ENCODE measurements at places on chromosomes 11 and 22.

GRCh38 chr11:11297578-11297977 lies 55.5 kb downstream of the CSNK2A3 start:
- DNase-seq, result no peak

GRCh38 chr11:7165911-7166310 lies 77.1 kb downstream of the RBMXL2 start:
- DNase-seq, result no peak

DNA sequence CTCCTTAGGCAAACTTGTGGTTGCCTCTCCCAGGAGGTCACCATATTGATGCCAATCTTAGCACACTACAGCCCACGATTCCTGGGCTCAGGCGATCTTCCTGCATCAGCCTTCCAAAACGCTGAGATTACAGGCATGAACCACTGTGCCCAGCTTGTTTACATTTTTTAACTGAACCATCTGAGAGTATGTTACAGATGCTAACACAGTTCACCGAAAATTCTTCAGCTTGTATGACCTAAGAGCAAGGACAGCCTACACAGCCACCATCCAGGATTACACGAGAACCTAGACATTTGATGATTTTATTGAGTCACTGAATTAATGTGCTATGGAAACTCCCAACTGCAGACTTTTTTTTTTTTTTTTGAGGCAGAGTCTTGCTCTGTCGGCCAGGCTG lies 5.8 kb upstream of the LGALS1 start:
- no peak for DNase-seq

- no peak for DNase-seq
Measured at GRCh38 chr11:123519055-123519796, 89.2 kb downstream of the GRAMD1B start.

- DNase-seq, result peak; percentile 38
Measured at GRCh38 chr11:102177974-102178631, 67.9 kb downstream of the YAP1 start.

- no peak for DNase-seq
Measured at GRCh38 chr11:2922655-2923054, 6.6 kb downstream of the PHLDA2 start.

DNA sequence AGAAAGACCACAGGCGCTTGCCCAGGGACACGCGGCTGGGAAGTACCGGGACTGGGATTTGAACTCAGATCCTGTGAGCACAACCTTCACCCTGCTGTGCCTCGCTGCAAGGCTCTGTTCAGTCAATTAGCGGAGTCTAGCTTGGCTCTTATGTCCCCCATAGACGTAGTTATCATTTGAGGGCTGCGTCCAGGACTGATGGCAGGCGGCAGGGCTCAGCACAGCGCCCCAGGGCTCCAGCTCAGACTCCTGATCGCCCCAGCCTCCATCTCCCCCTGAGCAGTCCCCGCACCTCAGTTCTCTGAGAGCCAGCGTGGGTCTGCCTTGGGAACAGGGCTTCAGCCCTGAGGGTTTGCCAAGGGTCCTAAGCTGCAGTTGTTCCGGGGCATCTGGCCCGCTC lies 19.8 kb downstream of the MRGPRG start:
- DNase-seq, result no peak

DNA sequence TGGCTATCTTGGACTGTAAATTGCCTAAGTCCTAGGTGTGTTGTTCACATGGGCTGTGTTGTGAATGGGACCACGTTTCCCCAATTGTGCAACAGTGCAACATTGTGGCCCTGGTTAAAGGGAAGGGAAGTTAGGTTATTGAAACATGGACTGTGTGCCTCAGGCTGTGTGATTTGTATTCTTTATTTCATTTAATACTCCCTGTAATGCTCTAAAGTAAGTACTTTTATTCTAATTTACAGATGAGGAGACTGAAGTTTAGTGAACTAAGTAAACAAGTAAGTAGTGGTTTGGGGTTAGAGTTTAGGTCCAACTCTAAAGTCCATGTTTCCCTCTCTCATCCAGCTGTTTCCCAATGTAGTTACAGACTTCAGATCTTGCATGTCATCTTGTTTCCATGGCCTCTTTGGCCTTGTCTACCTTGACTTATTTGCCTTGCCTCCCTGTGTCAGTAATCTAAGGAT lies 77.7 kb downstream of the STIM1 start:
- peak; percentile 69 for DNase-seq

GRCh38 chr11:81787584-81788049 lies 946.0 kb downstream of the FAM181B start:
- DNase-seq, result peak; percentile 15

GRCh38 chr22:24424001-24424900 lies 3.1 kb upstream of the ADORA2A start:
- peak; percentile 44 for DNase-seq

GRCh38 chr11:10490398-10491241 lies 35.6 kb downstream of the AMPD3 start:
- no peak for DNase-seq

DNA sequence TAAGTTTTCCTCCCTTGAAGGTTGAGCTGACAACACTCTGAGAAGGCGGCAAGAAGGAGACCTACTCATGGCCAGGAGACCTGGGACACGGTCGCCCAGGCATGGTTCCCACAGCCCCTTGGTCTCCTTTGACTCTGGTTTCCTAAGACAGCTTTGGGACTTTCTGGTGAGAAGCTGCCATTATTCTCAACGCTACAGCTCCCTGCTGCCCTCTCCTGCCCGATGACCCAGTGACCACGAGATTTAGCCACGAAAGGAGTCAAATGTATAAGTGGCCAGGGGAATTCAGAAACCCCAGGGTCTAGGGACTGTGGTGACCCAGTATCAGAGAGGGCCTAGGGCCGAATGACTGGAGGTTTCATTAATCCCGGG lies 699 bp upstream of the SDF2L1 start:
- DNase-seq, result no peak

GRCh38 chr22:23176645-23177027 lies 3.7 kb upstream of the BCR start:
- no peak for DNase-seq

- no peak for DNase-seq
Measured at GRCh38 chr11:116414357-116414880, 358.4 kb downstream of the BUD13 start.

GRCh38 chr11:72655014-72655413 lies 19.2 kb downstream of the PDE2A start:
- DNase-seq, result no peak

DNA sequence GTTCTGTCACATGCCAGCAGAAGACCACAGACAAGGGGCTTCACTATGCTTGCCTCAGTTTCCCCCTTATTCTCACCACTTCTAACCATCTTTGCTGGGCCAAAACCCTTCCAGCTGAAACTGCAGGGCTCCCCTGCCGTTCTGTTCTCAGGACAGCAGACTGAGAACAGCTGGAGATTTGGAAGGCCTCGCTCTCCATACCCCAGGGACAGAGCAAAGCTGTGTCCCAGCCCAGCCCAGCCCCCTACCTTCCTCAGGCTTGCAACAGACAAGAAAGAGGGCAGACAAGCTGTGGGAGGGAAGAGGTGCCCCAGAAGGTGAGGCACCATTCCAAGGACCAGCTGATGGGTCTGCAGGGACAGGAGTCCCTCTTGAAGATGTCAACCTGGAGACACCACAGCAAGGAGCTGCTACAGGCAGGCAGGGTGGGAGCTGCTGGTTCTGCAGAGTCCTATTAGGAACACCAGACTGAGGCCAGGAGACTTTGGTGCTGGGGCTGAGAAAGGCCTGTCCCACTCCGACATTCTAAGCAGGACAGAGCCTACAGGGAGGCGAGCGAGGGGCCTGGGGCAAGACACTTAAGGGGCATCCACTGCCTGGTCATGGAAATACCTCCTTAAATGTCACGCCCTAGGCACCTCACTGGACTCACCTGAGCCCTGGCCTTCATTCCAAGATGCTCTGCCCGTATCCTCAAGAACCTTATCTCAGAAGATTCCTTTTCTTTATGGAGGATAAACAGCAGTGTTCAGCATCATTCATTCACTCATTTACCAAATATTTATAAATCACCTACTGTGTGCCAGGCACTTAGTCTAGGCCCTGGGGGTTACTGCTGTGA lies 6.9 kb downstream of the SCN2B start:
- no peak for DNase-seq

- DNase-seq, result no peak
Measured at GRCh38 chr22:30861131-30861530, 107.4 kb downstream of the MORC2 start.

DNA sequence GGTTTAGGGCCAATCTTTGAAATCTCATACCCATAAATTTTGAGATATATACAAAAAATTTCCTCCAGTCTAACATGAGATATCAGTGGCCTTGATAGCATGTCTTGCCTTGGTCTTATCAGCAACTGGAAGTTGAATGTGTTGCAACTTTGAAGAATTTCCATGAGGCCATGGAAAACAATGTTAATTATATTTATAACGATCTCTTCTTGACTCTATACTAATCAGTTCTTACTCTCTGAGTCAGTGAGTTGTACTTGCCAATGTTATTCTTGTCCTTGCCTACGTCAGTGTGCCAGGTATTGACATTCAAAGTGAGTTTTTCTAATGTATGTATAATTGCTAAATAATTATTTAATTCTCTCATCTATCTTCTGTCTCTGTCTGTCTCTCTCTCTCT lies 535.1 kb downstream of the KCNA4 start:
- no peak for DNase-seq

DNA sequence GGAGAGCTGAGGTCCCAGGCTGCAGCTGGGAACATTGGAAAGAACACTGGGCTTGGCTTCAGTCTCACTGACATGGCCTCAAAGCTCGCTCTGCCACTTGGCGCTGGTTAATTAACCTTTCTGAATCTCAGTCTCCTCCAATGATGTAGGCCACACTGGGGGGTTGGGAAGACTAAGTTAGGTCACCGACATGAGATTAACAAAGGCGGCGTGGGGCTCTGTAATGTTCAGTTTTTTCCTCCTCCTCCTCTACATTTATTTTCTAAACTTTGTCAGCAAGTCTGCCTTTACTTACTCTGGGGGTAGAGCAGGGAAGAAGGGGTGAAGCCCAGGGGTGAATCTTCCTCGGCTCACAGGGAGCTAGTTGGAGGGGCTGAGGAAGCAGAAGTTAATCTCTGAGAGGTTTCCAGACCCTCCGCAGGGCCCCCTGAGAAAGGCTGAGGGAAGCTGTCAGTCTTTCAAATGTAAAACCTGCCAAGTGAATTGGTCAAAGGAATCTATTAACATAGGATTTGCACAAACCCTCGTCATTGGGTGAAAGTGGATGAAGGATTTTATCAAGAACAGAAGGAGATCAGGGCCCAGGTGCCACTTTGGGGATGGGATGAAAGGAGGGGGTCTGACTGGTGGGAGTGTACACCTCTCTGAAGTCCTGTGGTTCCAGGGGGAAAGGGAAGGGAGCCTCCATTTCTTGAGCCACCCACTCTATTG lies 32.1 kb upstream of the TENM4 start:
- no peak for DNase-seq

- DNase-seq, result no peak
Measured at GRCh38 chr11:97263183-97263858, 873.5 kb downstream of the JRKL start.

GRCh38 chr11:96207459-96208449 lies 135.2 kb downstream of the MAML2 start:
- DNase-seq, result peak; percentile 19

DNA sequence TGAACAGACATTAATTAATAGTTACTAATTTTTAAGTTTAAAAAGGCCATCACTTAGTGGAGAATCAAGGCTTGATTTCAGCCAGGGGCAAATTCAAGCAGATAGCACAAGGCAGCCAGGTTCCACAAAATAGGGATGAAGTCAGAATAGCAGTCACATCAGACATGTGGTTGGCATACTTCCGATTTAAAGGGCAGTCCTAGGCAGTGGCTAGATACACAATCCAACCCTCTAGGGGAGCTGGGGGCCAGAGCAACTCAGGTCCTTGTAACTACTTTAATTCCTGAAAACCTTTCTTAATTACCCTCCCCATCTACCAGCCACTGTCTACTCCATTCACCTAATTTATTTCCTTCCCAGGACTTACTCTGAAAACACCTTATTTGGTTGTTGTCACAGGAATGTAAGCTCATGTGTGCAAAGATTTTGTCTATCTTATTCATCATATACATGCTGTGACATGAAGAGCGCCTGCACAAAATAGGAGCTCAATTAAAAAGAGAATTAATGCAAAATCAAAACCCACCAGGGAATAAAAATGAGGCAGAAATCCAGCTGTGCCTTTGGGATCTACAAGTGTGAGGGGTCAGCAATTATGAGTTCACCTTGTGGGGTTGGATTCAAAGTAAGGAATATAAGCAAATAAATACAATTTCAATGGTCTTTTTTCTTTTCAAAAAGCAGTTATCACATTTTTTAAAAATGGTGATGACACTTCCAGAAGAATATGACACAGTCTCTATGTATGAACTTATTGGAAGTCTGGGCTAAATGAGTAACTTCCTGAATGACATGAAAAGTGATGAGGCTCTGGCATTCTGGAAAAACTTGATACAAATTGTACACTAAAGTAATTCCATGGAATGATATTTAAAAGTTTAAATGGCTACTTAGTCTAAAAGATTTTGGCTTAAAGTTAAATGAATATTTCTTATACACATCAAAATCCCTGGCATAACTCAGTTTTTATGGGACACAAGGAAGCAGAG lies 53.8 kb downstream of the COPB1 start:
- no peak for DNase-seq

- DNase-seq, result no peak
Measured at GRCh38 chr22:50473088-50473487, 1.7 kb downstream of the SBF1 start.

- no peak for DNase-seq
Measured at GRCh38 chr11:21415606-21416005, 746.2 kb downstream of the NELL1 start.

DNA sequence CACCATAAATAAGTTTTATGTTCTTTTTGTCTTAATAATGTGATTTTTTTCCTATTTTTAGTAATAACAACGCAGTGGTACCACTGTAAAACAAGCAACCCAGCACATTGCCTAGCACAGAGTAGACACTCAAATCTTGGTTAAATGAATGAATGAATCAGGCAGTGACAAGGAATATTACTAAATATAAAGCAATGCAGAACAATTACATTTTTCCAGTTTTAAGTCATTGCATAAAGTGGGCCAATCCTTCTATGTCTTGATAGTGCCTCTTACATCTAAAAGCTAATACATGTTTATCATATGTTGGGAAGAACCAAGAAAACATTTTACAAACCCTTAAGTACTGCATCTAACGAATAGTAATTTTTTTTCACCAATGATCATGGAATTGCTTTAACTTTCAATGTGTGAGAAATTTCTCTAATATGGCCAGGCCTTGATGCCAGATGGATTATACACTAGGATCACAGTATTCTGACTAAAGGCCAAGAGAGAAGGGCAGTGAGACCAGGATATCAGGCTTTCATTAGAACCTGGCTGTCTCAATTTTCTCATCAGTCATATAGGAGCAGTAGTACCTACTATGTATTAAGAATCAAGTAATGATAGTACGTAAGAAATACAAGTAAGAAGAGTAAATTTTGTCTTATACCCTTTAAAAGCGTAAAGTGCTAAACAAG lies 88.5 kb downstream of the TRIM44 start:
- no peak for DNase-seq

- no peak for DNase-seq
Measured at GRCh38 chr11:69259096-69259495, 34.9 kb upstream of the MYEOV start.

GRCh38 chr11:87141980-87142514 lies 104.3 kb downstream of the TMEM135 start:
- no peak for DNase-seq

GRCh38 chr22:50175921-50176849 lies 5.7 kb downstream of the PANX2 start:
- DNase-seq, result no peak

Data from HL-60 (cell line).